Epithelial cell of proximal tubule (primary cell): ENCODE measurements at places on chromosomes 7 and 10.

DNA sequence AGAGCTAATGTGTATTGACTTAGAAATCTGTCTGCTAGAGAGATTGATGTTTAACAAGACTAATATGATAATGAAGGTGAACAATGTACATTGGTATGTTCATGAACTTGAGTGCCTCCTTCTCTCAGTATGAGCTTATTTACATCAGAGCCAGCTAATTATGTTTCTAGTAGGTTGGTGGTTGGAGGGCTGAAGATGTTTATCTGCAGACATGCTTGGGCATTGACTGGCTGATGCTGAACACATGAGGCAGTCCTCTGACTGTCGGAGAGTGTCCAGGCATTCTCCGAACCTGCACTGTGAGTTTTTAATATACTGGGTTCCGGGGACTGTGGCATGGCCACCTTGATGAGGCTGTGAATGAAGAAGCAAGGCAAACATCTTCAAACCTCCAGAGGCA lies 47.5 kb downstream of the BMPER start:
- no peak for DNase-seq

GRCh38 chr10:101694674-101695403 lies at the start of gene FBXW4:
Gene FBXW4 (minus strand): TSS chr10:101695170. CDS start chr10:101695105, 65 bp downstream.
- no peak for DNase-seq

DNA sequence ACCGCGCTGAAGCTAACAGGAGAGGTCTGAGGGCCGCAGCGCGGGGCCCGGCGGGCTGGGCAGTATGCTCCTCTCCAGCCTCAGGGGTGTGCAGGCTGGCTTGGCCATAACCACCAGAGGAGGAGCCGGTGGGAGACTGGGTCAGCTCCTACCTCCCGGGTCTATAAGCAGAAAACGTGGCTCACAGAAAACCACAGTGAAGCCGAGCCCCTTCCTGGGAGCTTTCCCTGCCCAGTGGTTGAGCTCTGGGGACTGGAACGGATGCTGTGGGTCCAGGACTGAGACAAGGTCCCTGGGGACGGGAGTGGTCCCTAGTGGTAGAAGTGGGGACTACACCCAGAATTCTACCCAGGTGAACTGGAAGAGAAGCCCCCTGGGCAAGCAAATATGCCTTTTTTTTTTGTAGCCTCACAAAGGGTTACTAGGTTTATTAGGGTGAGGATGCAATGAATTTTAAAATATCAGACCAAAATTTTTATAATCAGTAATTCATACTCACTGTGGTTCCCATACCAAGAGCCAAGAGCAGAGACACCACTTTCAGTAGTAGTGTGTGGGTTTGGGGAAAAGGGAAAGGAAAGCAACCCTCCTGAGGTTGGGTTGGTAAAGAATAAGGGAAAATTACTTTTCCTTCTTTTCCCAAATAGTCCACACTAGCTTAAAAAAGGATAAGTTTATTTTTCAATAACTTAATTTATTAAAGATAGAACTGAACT lies 67.9 kb upstream of the PRKCQ start:
- no peak for DNase-seq

DNA sequence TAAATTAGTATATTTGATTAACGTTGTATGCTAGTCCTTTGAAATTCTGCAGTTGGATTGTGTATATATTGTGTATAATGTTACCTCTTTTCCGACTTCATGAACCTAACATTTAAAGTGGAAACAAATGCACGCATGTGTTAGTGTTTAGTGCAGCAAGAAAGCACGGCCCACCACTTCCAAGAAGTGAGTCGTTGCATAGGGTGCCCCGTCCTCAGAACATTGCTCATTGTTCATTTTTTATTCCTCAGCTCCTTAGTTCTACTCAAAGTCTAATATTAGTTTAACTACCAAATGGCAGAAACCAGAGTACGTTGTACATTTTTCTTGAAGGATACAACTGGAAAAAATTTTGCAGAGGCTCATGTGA lies 407.6 kb downstream of the AUTS2 start:
- no peak for DNase-seq

- DNase-seq = no peak
Observed at GRCh38 chr10:80492848-80493521, 38.9 kb downstream of the TSPAN14 start.

DNA sequence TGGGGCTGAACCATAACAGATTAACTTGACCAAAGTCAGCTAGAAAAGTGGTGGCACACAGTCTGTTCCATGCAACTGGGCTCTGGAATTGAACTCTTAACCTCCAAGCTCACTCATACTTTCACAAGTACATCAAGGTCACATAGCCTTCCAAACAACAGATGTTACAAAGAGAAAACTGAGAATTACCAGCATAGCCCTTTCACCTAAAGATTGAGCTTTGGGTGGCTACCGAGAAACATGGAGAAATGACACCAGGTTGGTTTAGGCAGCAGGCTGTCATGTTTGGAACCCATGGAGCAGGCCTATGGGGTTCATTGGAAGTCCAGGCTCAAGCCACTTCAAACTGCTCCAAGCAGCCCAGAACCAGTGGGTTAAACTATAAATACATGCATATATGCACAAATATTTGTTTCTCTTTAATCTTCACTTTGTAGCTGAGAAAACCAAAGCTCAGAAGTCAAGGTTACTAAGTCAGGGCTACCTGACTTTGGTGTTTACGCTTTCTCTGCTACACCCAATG lies 59.1 kb downstream of the MALSU1 start:
- no peak for DNase-seq

GRCh38 chr7:89681448-89681847 lies 472.8 kb upstream of the STEAP1 start:
- no peak for DNase-seq
